HuH-7.5 (cell line): ENCODE measurements at places on chromosomes 3 and 15.

GRCh38 chr3:140420621-140421357 is 257.1 kb upstream of the TRIM42 start:
- DNase-seq, result no peak

DNA sequence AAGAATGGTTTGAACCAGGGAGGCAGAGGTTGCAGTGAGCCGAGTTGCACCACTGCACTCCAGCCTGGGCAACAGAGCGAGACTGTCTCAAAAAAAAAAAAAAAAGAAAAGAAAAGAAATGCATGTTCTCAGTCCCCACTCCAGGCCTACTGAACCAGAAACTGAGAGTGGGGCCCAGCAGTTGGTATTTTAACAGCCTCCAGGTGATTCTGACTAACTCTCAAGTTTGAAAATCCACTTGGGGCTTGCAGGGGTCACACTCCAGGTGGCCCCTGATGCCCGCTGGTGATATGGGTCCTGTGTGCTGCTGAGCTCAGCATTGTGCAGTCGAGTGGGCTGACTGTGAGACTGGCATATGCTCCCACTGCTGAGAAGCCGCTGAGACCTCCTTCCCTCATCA is 133.7 kb upstream of the C2CD4B start:
- no peak for DNase-seq

- DNase-seq, result no peak
Measured at GRCh38 chr3:52429779-52430415, 15.0 kb downstream of the SEMA3G start.

GRCh38 chr3:5055357-5056110 is 66.6 kb upstream of the ARL8B start:
- no peak for DNase-seq

GRCh38 chr3:44893097-44893496 is 18.7 kb downstream of the TGM4 start:
- DNase-seq, result no peak

- no peak for DNase-seq
Measured at GRCh38 chr3:49803465-49804140, 542 bp downstream of the INKA1 start.

GRCh38 chr3:188470508-188471130 is 316.7 kb downstream of the LPP start:
- DNase-seq, result no peak

- DNase-seq, result peak; percentile 39
Measured at GRCh38 chr15:64686130-64686735, 89.2 kb downstream of the RBPMS2 start.

- DNase-seq, result no peak
Measured at GRCh38 chr3:171900446-171900845, 57.3 kb downstream of the TMEM212 start.

DNA sequence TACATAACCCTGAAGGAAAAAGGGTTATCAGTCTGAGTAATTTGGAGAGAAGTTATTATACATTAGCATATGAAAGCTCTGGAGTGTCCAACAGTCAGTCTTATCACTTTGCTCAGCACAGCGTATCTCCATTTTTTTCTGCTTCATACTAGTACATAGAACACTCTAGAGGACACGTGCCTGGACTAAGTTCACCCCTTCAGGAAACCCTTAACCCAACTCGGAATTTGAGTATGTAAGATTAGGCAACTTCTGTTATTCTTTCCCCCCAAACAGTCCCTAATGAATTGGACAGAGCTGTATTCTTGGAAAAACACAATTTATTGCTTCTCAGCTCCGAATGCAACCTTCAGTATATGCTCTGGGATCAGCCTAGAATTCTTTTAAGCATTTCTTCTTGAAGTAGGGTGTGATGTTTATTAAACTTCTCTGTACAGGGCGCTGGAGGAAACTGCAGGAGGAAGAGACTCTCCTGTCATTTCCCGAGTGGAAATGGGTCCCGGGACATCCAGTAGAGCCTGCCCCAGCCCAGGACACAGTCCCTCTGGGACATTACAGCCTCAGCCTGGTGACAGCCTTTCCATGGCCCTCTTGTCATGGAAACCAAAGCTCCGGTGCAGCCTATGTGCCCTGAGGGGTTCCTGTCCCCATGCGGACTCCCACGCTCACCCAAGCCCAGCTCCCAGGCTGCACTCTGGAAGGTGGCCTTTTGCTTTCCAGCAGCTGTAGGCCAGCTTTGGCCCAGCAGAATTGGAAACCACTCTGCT is 37.3 kb upstream of the CMTM8 start:
- DNase-seq, result no peak

DNA sequence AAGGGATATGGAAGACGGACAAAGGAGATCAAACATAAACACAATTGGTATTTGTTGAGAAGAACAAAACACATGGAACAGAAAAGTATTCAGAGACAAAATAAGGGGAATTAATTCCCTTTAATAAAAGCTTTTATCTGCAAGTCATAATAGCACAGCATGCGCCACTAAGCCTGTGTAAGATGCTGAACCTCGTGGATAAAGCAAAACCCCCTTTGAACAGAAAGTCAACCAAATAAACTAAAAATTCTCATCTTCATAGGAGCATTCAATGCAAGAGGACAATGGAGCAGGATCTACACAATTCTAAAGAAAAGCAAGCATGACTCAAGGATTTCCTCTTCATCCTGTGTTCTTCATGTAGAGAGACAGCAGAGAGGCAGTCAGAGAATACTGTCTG is 274.3 kb upstream of the GOLGA6L4 start:
- DNase-seq, result no peak

GRCh38 chr3:1191026-1191425 is 98.2 kb downstream of the CNTN6 start:
- DNase-seq, result no peak

- DNase-seq, result peak; percentile 67
Measured at GRCh38 chr15:75646944-75647364, 758 bp upstream of the SNX33 start.

DNA sequence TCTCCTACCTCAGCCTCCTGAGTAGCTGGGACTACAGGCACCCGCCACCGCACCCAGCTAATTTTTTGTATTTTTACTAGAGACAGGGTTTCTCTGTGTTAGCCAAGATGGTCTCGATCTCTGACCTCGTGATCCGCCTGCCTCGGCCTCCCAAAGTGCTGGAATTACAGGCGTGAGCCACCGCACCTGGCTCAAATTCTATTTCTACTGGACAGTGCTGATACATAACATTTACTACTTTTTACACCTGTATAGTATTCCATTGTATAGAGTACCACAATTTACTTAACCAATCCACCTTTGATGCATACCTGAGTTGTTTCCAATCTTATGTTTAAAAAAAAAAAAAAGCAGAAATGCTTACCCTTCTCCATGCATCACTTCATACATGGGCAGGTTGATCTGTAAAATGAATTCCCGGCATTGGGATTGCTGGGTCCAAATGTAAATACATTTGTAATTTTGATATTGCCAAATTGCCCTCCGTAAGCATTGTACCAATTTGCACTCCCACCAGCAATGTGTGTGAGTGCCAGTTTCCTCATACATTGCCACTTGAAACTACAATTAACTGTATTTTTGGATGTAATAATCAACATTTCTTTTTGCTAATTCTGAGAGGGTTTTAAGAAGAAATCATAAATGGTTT is 94.5 kb downstream of the NPTN start:
- no peak for DNase-seq

DNA sequence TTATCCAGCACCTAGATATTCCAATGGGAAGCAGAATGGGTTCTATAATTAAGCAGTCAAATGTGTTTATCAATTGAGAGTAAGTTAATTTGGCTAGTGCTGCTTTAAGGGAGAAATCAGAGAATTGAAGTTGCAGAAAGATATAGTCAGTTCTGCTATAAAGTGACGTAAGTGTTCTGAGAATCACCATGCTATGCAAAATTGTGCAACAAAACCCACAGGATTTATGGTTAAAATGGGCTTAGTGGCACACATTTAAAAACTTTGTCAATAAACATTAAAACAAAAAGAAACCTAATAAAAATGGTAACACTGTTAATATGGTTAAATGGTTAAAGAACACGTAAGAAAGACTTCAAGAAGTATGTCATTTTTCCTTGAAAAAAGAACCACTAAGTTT is 74.5 kb downstream of the TMEM108 start:
- DNase-seq, result no peak

DNA sequence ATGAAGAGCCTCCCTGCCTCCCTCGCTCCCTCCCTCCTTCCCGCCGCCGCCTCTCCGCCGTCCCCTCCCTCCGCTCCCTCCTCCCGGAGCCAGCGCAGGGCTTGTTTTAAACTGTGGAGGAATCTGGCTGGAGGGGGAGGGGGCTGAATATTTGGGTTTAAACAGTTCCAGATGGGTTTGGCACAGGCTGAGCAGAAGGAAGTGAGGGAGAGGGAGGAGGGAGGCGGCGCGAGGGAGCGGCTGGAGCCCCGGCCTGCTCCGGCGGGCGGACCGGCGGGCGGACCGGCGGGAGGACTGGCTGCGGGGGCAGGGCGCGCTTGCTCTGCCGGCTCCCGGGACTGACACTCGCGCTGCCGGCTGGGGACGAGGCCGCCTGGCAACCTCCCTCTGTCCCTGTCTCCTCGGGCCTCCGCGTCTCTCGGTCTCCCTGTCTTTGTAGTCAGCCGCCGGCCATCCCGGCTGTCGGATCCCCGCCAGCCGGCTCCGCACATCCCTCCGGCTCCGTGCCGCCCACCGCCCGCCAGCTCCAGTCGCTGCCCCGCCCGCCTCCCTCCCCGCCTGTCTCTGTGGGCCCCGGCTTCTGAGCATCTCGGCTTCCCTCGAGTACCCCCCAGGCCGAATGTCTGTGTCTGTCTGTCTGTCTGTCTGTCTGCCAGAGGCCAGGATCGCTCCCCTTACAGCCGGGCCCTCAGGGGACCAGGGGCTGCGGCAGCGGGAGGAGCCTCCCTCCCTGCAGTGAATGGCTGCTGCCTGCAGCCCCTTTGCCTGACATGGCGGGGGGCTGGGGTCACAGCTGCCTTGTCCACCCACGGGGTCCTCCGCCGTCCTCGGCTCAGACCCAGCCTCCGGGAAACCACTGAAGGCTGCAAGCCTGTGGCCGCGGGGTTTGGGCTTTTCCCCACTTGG is 7.6 kb downstream of the EPHB3 start:
- DNase-seq, result peak; percentile 63

GRCh38 chr3:190070622-190071347 is 49.9 kb downstream of the P3H2 start:
- no peak for DNase-seq

- DNase-seq, result no peak
Measured at GRCh38 chr3:122232485-122232884, 49.0 kb downstream of the CASR start.
